Skin of body (tissue), 3 donors: ENCODE measurements at places on chromosomes 16 and 17. TPM values are rescaled to one million over a fixed set of nuclear protein-coding genes. Genes with fewer than 3 reads are reported as not detected.

The KRT12 gene
- total RNA-seq: 0.10 TPM

The SKAP1 gene
- total RNA-seq: 0.89 TPM

The TMEM235 gene
- total RNA-seq: not detected

The PRR11 gene
- total RNA-seq: 4.0 TPM

The HBQ1 gene
- 2.2 TPM for total RNA-seq

The KRTAP2-2 gene
- total RNA-seq: 6.5 TPM

The KCNH6 gene
- not detected for total RNA-seq

The BCL6B gene
- total RNA-seq: 7.6 TPM

The BAHCC1 gene
- 9.5 TPM for total RNA-seq

The MFAP4 gene
- total RNA-seq: 126 TPM

The CBFA2T3 gene
- 1.7 TPM for total RNA-seq

The GALK1 gene
- total RNA-seq: 19.1 TPM

The LITAFD gene
- total RNA-seq: not detected

The NPIPB12 gene
- 28.1 TPM for total RNA-seq

The WNT3 gene
- total RNA-seq: 10.5 TPM

The TAT gene
- total RNA-seq: not detected

The MYO15A gene
- total RNA-seq: 0.59 TPM

The SEPTIN12 gene
- not detected for total RNA-seq

The WDR59 gene
- total RNA-seq: 36.9 TPM

The RNF112 gene
- total RNA-seq: 3.7 TPM

The RPRML gene
- not detected for total RNA-seq

The C1QTNF8 gene
- total RNA-seq: not detected

The CIITA gene
- 5.7 TPM for total RNA-seq

The SULT1A4 gene
- 2.1 TPM for total RNA-seq

The ZDHHC1 gene
- 7.0 TPM for total RNA-seq

The CTRB1 gene
- total RNA-seq: not detected

The TEKT3 gene
- 1.4 TPM for total RNA-seq

The CSH1 gene
- not detected for total RNA-seq

The SCARF1 gene
- total RNA-seq: 6.7 TPM

The NPIPB9 gene
- 6.3 TPM for total RNA-seq

The MXRA7 gene
- 66.4 TPM for total RNA-seq

The CCL11 gene
- not detected for total RNA-seq

The CHST6 gene
- total RNA-seq: 0.69 TPM

The PDILT gene
- total RNA-seq: not detected
